ENCODE measurements at places on chromosomes 11 and 22.
A peak's percentile ranks its signal among the peaks of the same experiment; 100 is the strongest.

DNA sequence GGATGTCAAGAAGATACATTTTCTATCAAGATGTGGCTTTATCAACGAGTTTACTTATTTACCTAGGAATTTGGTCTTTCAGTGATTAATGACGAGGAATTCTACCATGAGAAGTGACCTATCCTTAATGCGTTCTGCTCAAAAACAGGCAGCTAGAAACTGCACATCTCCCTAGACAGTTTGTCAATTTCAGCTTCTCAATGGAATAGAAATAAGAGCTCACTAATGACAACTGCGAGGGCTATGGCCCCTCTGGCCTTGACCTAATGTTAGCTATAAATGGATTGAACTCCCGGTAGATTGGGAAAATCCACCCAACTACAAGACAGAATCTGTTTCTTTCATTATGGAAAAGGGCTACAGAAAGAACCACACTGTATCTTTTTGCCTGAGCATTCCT, 223.4 kb downstream of the CADM1 start:
- DNase-seq: no peak

- DNase-seq: no peak
These were observed 40.4 kb downstream of the BCR start for GRCh38 chr22:23220485-23221350.

DNA sequence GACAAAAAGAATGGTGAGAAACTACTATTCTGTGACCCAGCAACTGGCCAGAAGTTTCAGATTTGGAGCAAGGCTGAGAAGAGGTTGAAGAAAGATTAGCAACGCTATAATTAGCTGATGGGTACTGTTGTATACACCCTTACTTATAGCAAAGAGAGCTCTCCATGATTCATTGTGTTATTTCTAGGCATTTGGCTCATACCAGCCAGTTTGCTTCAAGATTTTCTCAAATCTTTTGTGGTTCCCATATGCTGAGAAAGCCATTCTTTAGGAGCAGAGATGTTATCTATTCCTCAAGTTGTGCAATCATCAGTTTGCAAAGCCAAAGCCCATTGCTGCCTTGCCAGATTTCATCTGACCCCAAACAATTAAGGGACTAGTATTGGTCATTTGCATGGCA, 179.4 kb downstream of the ETS1 start:
- no peak for DNase-seq

- DNase-seq: no peak
These were observed 112.4 kb downstream of the KIRREL3 start for GRCh38 chr11:126888115-126888712.

GRCh38 chr22:21587803-21588611, 20.5 kb downstream of the UBE2L3 start:
- peak; percentile 17 for DNase-seq

DNA sequence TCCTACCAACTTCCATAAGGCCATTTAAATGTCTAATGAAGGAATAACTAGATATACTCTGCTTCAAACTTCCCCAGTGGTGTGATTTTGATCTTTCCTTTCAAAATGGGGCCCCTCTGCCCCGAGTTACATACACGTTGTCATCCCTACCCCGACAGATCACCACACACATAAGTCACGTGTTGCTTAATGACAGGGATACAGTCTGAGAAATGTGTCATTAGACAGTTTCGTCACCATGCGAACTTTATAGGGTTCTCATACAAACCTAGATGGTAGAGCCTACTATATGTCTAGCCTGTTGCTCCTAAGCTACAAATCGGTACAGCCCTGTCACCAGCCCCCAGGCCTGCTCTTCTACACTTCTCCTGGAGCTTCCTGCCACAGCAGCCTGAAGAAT, 49.8 kb upstream of the SCUBE2 start:
- no peak for DNase-seq
